Aorta (tissue), 5 donors: ENCODE measurements at places on chromosomes 16 and 17. TPM values are rescaled to one million over a fixed set of nuclear protein-coding genes. Genes with fewer than 3 reads are reported as not detected.

DNA sequence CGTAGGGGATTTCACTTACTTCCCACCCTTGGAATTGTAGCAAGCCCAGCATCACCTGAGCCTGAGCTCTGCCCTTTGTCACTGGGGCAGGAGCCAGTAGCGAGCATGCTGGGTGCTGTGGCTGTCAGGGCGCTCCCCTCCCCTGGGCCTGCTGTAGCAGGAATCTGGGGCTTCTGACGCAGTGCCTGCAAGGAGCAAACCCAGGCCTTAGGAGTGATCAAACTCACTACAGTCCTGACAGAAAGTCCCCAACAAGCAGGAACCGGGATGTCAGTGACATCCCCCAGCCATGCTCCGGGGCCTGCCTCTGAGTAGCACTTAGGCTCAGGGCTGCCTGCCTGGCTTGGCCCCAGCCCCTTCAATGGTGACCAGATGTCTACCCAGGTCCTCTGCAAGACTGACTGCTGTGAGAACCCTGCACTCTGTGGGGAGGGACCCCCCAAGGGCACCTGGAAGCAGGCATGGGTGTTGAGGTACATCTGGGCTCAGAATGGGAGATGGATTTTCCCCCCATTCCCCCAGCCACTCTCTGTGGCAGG lies 23.5 kb downstream of the PLD6 start:
- H3K27me3 ChIP-seq, result no peaks in the 10 kb centered on the region
- no peak overlapping the region for H3K4me3 ChIP-seq
- H3K4me1 ChIP-seq, result no peaks in the 10 kb centered on the region

GRCh38 chr16:275786-276232 lies at the start of gene RGS11:
Gene RGS11 (minus strand): TSS chr16:275944. CDS start chr16:275911, 33 bp downstream.
- no peaks in the 10 kb centered on the region for H3K36me3 ChIP-seq
- no peak within 1 kb of the TSS for H3K4me3 ChIP-seq
- no peak for DNase-seq
- no peak within 1 kb of the TSS for H3K27ac ChIP-seq

- no peaks in the 10 kb centered on the region for H3K36me3 ChIP-seq
- no peak overlapping the region for H3K27ac ChIP-seq
- H3K4me1 ChIP-seq, result no peaks in the 10 kb centered on the region
Measured at GRCh38 chr17:14448818-14449217, 147.9 kb downstream of the HS3ST3B1 start.

DNA sequence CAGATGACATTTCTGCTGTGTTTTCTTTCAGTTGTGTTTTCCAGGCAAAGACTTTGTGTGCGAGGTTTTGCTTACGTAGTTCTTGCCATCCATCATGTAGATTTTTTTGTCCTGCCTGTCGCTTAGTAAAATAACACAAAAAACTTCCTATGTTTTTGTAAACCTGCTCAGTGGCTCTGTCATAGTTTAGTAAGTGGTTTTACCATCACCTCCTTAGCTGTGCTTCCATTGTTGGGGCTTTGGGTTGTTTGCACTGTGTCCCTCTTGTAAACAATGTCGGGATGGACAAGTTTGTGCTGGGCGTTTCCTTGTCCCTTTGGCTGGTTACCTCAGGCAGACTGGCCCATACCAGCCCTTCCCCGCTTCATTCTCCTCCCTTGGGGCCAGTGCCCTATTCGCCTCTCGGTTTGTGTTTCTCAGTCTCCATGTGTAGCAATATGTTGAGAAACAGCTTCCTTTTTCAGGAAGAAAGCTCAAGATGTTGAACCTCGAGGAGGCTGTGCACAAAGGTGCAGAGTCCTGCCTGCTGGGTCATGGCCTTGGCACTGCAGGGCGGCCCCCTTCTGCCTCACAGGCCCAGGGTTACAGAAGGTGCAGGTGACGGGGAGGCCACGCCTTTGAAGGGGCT lies 74.6 kb downstream of the KSR1 start:
- no peaks in the 10 kb centered on the region for H3K36me3 ChIP-seq
- H3K4me3 ChIP-seq, result no peak overlapping the region
- no peak overlapping the region for H3K27ac ChIP-seq
- H3K4me1 ChIP-seq, result no peaks in the 10 kb centered on the region
- DNase-seq, result no peak

DNA sequence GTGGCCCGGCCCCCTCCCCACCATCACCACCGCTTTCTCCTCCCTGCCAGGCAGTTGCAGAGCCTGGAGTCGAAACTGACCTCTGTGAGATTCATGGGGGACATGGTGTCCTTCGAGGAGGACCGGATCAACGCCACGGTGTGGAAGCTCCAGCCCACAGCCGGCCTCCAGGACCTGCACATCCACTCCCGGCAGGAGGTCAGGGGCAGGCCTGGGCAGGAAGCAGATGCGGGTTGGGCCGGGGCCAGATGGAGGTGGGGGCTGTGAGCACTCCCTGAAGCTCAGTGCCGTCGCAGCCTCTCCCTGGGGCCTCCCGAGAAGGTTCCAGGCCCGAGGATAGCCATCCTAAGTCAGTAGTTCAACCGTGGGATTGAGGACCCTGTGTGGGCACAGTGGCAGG lies 14.2 kb upstream of the ADGRG3 start:
- H3K27ac ChIP-seq, result no peak overlapping the region
- no peaks in the 10 kb centered on the region for H3K36me3 ChIP-seq
- no peaks in the 10 kb centered on the region for H3K27me3 ChIP-seq
- no peak for DNase-seq
- no peaks in the 10 kb centered on the region for H3K4me1 ChIP-seq

DNA sequence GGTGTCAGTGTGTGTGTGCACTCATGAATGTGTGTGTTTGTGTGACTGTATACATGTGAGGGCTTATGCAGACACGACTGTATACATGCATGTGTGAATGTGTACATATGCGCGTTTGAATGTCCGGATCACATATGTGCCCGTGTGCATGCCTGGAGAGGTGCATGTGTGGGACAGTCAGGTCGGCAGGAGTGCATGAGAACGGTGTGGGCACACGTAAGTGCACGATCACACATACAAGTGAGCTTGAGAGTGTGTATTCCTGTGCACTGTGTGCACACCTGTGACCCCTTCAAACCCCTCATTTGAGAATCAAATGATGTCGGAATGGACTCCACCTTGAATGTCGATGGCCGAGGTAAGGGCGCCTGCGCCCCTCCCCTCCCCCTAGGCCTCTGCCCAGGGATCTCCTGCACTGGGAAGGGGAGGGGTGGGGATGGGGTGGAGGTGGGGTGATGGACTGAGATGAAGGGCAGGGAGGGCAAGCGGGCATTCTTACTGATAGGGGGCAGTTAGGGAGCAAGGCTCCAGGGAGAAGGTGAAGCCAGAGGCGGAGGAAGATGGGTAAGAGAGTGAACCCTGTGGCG lies 601 bp upstream of the NGFR start:
- no peak overlapping the region for H3K27ac ChIP-seq
- no peaks in the 10 kb centered on the region for H3K4me1 ChIP-seq
- DNase-seq, result no peak
- no peak overlapping the region for H3K4me3 ChIP-seq

- DNase-seq, result no peak
- H3K27ac ChIP-seq, result no peak overlapping the region
- H3K36me3 ChIP-seq, result peaks cover 15% of the 10 kb centered on the region
Measured at GRCh38 chr16:4703906-4704305, 10.5 kb downstream of the NUDT16L1 start.

DNA sequence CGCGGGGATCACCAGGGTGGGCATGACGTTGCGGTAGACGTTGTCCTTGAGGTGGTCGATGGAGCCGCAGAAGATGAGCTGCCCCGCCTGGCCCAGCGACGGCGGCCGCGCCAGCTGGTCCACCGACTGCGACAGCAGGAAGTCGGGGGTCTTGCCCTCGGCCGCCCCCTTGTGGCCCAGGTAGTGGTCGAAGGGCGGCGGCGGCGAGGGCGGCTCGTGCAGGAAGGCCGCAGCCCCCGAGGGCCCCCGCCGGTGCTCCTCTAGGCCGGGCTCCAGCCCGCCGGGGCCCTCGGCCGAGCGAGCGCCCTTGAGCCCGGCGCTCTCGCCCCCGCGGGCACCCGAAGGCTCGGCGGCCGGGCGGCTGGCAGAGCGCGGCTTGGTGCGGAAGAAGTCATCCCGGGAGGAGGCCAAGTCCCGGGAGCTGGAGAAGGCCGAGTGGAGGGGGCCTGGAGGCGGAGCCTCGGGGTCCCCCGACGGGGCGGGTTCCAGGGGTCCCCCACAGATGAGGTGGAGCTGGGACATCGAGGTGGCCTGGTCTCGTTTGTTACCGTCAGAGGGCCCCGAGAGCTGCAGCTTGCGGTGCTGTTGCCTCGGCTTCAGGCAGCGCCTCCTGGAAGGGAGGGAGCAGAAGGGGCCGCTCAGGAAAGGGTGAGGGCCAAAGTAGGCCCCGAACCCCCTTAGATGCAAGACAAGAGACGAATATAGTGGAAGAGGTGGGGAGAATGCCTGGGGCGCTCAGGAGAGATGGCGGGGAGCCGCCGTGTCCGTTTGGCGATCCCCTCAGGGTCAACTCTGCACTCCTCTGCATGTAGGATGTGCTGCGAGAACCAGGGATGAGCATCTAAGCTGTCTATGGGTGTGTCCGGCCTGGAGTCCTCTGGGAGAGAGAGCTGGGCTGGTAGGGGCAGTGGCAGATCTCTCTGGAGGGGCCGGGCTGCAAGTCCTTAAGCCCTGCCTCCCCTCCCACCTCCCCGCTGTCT lies 8.8 kb downstream of the FAM171A2 start:
- no peaks in the 10 kb centered on the region for H3K36me3 ChIP-seq
- peak; percentile 9 for DNase-seq
- no peak overlapping the region for H3K27ac ChIP-seq
- no peaks in the 10 kb centered on the region for H3K4me1 ChIP-seq
- H3K4me3 ChIP-seq, result no peak overlapping the region

DNA sequence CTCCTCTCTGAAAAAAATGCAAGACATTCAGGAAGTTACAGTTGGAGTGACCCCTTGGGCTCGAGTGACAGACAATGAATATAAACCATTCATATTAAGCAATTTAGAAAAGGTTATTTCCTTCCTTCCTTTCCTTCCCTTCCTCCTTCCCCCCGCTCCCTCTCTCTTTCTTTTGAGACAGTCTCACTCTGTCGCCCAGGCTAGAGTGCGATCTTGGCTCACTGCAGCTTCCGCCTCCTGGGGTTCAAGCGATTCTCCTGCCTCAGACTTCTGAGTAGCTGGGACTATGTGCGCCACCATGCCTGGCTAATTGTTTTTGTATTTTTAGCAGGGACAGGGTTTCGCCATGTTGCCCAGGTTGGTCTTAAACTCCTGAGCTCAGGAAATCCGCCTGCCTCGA lies 13.2 kb downstream of the PSMD12 start:
- H3K27ac ChIP-seq, result no peak overlapping the region
- H3K4me1 ChIP-seq, result no peaks in the 10 kb centered on the region
- DNase-seq, result no peak
- no peak overlapping the region for H3K4me3 ChIP-seq
- H3K36me3 ChIP-seq, result peaks cover 7% of the 10 kb centered on the region

DNA sequence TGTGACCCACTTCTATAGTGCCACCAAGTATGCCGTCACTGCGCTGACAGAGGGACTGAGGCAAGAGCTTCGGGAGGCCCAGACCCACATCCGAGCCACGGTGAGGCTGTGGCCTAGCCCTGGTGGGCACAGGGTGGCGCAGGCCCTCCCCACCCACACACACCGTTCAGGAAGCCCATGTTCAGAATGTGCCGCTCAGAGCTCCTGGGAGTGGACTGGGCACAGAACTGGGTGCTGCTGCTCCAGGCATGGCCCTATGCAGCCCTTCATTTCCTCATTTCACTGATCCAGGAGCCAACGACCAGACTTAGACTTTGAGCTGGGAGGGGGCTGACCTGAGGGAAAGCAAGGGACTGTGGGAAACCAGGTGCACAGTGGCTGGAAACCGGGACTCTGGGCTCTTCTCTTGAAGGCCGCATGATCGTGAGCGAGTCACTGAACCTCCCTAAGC lies 2.4 kb upstream of the MRM1 start:
- DNase-seq, result no peak
- no peak overlapping the region for H3K4me3 ChIP-seq
- H3K27me3 ChIP-seq, result no peaks in the 10 kb centered on the region
- H3K4me1 ChIP-seq, result no peaks in the 10 kb centered on the region

GRCh38 chr17:51537996-51538550 lies 277.7 kb downstream of the UTP18 start:
- DNase-seq, result no peak
- H3K4me1 ChIP-seq, result no peaks in the 10 kb centered on the region
- H3K27ac ChIP-seq, result no peak overlapping the region
- no peaks in the 10 kb centered on the region for H3K36me3 ChIP-seq
- H3K4me3 ChIP-seq, result no peak overlapping the region

DNA sequence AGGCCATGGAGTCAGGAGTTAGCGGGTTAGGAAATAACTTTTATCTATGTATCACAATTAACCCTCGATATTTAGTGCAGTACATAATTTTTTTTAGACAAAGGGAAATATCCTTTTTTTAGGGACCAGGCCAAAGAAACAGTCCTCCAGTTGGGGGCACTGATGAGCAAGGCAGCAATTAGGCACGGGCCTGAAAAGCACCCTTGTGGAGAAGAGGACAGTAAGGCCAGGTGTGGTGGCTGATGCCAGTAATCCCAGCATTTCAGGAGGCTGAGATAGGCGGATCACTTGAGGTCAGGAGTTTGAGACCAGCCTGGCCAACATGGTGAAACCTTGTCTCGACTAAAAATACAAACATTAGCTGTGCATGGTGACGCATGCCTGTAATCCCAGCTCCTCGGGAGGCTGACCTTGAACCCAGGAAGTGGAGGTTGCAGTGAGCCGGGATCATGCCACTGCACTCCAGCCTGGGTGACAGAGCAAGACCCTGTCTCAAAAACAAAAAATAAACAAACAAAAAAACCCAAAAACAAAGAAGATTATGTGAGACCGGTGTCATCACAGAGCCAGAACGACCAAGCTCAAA lies 158.3 kb upstream of the NOL11 start:
- no peak overlapping the region for H3K27ac ChIP-seq
- no peaks in the 10 kb centered on the region for H3K36me3 ChIP-seq
- no peak overlapping the region for H3K4me3 ChIP-seq
- no peaks in the 10 kb centered on the region for H3K4me1 ChIP-seq

DNA sequence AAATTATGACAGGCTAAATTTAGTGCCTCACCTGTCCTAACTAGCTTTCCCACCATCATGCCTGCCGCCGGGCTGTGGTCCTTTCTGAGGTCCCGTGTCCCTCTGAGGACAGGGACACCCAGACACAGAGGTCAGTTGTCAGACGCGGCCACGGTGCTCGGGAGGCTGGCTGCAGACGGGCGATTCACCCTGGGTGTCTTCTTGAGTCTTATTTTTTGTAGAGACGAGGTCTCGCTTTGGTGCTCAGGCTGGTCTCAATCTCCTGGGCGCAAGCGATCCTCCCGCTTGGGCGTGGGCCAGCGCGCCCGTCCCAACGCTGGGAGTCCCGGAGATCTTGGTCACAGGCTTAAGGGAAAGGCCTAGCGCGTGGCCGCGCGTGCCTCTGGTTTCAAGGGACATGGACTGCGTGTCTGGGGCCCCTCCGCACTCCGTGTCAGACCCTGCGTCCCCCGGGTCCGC lies 797 bp upstream of the RAB11FIP3 start:
- H3K36me3 ChIP-seq, result no peaks in the 10 kb centered on the region
- H3K4me3 ChIP-seq, result no peak overlapping the region
- DNase-seq, result peak; percentile 84
- H3K27me3 ChIP-seq, result no peaks in the 10 kb centered on the region

Gene MYH8
- not detected for total RNA-seq

Gene TPSG1
- 0.81 TPM for total RNA-seq

Gene TCAP
- 1.9 TPM for total RNA-seq

Gene LITAF
- 157 TPM for total RNA-seq

Gene CES4A
- 14.2 TPM for total RNA-seq

Gene KRTAP4-4
- total RNA-seq, result not detected

Gene SYNGR3
- total RNA-seq, result 0.57 TPM

Gene HS3ST3B1
- 1.3 TPM for total RNA-seq
